ENCODE measurements at places on chromosomes 3 and 15.

DNA sequence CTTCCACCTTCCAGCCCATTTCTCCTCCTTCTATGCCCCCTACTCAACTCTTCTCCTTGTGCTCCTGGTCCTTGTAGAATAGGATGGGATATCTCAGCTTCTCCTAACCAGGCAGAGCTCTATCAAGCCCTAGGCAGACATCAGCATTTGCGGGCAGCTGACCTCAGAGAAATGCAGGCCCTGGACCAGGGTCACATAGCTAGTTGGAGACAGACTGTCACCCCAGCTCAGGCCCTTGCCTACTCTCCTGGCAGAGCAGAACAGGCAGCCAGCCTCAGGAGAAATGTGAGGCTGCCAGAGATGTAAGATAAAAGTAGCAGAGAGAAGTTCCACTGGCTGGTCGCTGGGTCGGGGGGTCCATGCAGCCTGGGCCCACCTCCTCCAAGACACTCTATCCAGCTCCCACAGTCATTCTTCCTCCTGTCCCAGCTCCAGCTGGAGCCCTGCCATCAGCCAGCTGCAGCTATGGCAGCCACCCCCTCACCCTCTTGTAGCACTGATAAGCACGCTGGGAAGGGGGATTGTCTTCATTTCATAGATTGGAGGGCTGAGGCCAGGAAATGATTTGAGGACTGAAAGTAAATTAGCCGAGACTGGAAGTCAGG is 4.0 kb downstream of the CYP8B1 start:
- DNase-seq = no peak

DNA sequence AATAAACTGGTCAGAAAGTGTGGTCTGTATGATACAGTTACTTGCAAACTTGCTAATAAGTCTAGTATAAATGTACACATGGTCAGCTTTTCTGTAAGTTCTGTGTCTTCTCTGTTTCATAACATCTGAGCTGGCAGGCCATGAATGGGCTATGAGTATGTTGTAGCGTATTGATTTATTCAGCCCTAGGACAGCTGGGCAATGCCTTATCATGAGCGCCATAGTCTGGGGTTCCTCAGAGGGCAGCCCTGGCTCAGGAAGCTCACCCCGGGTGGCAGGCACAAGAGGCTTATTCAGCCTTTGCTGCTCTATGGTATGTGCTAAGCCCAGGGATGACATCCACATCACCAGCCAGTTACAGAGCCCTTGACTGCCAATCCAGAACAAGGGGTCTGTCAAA is 50.7 kb upstream of the CCR2 start:
- DNase-seq = no peak

GRCh38 chr3:172980849-172981248 is 160.2 kb downstream of the SPATA16 start:
- no peak for DNase-seq

DNA sequence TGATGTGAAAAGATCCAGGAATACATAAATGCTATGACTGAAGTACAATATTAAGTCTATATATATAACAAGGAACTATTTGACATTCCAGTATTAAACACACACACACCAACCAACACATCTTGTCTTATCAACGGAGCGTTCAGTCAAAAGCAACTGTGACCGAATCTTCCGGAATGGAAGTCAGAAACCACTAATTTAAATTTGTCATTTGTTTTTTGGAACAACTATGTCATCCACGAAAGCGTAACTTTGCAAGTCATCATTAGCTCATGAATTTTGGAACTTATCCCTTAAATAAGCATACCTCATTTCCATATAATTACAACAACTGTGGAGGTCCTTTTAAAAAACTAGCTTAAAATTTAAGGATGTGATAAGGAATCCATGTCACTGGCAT is 5.0 kb downstream of the ZNF385D start:
- DNase-seq = no peak

DNA sequence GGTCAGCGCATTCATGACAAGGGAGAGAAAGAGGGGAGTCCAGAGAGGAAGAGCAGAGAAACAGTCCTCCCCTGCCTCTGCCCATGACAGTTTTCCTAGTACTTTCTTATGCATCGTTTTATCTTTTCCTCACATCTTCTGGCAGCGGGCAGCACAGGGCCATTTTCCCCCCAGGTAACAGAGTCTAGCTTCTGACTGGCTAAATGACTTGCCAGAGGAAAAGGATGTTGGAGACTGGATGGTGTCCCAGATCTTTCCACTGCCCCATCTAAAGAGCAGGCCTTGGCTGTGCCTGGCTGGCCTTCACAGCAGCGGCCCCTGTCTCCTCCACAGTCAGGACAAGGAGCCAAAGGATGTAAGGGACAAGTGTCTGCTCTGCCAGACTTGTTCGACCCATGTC is 59.3 kb downstream of the CTDSPL start:
- no peak for DNase-seq

GRCh38 chr15:92146511-92147150 is 247.1 kb upstream of the ST8SIA2 start:
- no peak for DNase-seq

- DNase-seq = no peak
These were observed 80.9 kb downstream of the STT3B start for GRCh38 chr3:31613654-31614053.

DNA sequence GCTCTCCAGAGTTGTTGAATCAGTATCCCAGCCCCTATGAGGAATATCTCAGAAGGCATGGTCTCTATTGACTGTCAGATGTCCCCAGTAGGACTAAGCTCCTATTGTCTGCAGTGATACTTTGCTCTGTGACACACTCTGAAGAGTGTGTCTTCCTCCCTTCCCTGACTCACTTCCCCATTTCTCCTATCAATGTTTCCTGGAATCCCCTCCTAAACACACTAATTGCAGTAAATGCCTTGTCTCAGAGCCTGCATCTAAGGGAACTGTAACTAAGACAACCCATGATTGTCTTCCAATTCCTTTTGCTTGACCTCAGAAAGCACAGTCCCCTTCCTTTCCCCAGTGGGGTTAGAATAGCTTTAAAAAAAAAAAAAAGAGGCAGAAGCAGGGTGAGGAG is 397.3 kb upstream of the PROK2 start:
- DNase-seq = no peak

- DNase-seq = no peak
These were observed 82.7 kb upstream of the TCF12 start for GRCh38 chr15:56835718-56836171.

DNA sequence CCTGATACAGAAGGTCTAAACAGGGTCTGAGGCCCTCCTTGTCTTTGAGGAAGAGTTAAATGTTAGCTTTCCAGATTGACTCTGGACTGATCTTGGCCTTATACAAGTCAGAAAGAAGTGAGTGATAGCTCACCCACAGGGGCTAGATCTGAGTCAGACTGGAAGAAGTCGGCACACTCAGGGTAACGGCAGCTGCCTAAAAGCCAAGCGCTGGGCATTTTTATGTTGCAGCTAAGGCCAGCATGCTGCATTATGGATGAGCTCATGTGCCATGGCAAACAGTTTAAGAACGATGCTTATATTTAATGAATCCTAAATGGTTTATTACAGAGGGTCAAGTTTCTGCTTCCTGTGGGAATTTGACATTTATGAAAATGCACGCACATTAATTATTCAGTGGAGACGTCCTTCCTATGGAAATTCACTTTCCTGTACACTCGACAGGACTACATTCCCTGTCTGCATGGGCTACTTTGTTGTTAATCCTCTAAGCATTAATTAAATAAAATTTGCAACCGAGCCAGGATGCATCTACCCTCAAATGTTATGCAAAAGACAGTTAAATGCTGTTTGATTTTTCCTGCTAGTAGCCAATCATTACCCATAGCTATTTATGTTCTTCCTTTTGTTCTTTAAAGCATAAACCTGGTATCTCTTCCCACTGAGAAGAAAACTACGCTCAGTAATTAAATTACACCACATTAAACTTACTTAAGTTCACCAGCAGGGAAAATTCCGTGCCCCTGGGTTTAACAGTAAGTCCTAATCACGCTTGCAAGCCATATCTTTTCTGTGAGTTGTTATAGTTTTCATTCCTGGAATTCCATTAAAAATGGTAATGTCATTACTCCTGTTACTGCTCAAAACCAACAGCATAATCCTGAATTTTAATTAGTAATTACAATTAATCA is 762.7 kb upstream of the CFAP20DC start:
- no peak for DNase-seq

DNA sequence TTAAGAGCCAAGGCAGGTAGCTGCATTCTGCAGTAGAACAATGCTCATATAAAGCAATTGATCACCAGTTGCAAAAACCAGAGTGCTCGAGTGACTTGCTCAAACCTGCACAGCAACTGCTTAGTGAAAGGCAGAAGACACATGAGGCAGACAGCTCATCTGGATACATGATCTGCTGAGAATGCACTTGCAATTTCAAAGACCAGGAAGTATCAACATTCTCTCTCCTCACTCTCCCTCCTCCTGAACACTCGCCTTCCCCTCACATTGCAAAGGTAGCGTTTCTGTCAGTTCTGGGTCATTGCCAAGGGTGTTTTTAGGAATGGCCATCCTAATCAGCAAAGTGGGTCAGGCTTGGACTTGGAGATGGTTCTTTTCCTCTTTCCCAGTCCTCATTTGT is 61.0 kb downstream of the BFSP2 start:
- no peak for DNase-seq

Data from stimulated activated CD4-positive, alpha-beta T cell treated with anti-CD3 and anti-CD28 coated beads, Interleukin-2, amount 100 ng/mL, for 24 hours (primary cell).